MM.1S (cell line): ENCODE measurements at places on chromosomes 2 and 18.
A peak's percentile ranks its signal among the peaks of the same experiment; 100 is the strongest.

- DNase-seq, result peak; percentile 87
Observed at GRCh38 chr2:237752761-237753165, 45.8 kb upstream of the RBM44 start.

- DNase-seq, result no peak
Observed at GRCh38 chr2:3251946-3252345, 125.7 kb downstream of the EIPR1 start.

GRCh38 chr18:57621246-57621604 is 411 bp downstream of the NARS1 start:
- DNase-seq, result no peak

- no peak for DNase-seq
Observed at GRCh38 chr18:41905786-41906527, 49.1 kb upstream of the PIK3C3 start.

GRCh38 chr2:72261076-72261475 is 113.4 kb upstream of the CYP26B1 start:
- DNase-seq, result no peak

- DNase-seq, result no peak
Observed at GRCh38 chr18:434410-434809, 66.1 kb downstream of the COLEC12 start.

GRCh38 chr2:232982926-232983668 is 30.0 kb downstream of the NGEF start:
- no peak for DNase-seq

DNA sequence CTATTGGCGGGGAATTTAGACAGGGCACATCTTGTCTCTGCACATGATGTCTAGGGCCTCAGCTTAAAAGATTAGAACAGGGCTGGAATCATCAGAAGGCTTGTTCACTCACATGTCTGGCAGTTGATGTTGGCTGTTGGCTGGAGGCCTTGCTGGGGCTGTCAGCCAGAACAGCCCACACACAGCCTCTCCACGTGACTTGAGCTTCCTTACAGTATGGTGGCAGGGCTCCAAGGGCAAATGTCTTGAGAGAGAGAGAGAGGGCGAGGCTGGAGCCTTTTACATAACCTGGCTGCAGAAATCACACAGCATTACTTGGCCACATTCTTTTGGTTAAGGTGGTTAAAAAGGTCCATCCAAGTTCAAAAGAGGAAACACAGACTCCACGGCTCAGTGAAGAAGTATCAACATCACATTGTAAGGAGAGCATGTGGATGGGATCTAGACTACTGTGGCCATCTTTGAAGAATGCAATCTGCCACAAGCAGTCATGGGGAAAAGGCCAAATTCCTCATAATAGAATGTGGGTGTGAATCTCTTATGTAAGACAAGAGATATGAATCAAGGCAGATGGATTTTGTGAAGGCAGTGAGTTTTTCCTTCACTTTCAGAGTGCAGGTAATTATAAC is 30.4 kb downstream of the SRSF7 start:
- peak; percentile 45 for DNase-seq

GRCh38 chr2:152072011-152072410 is 26.8 kb downstream of the CACNB4 start:
- DNase-seq, result no peak

DNA sequence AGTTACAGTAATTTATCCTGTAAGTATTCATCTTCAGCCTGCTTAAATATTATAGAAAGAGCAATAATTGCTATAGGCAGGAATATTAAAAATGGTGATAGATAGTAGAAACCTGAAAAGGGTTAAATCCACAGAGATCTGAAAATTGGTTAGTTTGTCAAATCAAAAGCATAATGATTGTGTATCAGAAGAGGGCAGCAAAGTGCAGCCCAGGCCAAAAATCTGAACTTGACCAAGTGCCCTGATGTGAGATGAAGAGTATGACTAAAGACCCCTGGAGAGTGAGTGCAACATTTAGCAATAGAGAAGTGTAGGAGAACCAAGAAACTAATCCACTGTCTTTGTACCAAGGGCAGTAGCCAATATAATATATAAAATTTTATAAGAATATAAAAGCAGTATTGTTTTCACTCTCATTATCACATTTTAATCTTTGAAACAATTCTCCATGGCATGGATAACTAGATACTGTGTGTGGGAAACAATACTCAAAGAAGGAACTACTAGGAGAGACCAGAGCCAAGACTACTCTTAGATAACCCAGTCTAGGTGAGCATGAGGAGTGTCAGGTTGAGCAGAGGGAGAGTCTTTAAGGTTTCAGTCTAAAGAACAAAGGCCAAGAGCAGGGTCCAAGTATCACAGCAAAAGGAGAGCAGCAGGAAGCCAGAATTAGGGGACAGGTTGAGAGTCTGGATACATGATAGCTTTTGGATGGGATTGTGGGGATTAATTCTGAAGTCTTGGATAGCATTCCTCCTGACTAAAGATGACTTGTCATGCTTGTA is 148.7 kb downstream of the CALCRL start:
- peak; percentile 15 for DNase-seq

DNA sequence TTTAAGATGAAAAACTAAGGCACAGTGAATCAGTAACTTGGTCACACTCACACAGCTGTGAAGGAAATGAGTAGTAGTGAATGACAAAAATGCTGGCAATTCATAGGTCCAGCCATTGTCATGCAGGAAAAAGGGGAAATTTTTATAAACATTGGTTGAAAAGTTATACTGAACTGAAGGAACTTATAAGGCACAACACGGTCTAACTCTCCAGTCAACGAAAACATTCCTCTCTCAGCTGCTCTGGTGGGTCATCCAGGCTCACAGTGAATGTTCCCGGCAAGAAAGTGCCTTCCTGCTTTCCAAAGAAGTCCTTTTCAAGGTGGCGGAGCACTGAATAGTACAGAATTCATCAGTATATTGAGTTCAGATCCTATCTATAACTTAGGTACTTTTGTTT is 476.1 kb downstream of the DCC start:
- no peak for DNase-seq

DNA sequence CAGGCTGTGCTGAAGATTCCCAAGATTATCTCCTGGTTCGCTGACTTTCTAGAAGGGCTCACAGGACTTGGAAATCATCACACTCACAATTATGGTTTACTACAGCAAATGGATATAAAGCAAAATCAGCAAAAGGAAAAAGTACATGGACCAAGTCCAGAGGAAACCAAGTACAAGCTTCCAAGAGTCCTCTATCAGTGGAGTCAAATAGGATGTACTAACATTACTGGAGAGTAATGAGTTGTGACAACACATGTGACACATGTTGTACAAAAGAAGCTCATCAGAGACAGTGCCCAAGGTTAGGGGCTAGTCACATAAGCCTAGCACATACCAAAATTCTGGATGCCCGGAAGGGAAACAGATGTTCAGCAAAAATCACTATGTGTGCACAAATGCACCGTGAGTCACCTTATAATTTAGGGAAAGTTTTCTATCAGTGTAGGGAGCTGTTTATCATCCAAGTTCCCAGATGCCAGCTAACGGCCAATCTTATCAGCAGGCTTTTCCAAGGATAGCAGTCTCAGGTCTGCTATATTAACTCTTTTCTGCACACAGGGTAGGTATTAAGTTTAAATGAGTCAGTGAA is 9.5 kb downstream of the TMEM237 start:
- DNase-seq, result no peak

DNA sequence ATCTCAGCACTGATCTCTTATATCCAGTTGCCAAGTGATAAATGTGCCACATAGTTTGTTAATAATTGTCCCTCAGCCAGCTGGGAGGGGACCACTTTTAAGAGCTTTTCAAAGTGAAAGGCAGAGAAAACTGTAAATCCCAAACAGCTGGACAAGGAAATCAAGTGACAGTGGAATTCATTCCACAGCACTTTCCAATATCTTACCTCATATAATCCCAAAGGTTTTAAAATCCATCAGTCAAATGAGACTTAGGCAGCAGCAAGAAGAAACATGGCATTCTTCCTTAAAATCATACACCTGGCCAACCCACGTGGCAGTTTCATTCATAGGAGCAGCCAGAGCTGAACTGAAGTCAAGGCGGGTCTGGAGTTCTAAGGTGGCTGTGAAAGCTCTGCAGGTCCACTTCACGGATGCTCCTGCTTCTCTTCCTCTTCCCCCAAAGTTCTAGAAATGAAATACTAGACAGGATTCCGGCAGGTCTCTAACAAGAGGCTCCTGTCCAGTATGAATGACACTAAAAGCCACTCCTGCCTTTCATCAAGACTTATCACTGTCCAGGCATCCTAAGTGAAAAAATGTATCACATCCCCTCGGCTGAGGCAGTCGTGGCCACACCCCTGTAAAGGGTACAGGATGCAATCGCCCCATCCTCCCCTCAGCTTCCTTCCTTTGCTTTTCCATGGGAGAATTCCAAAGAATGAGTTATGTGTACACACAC is 190.4 kb upstream of the STK17B start:
- no peak for DNase-seq

DNA sequence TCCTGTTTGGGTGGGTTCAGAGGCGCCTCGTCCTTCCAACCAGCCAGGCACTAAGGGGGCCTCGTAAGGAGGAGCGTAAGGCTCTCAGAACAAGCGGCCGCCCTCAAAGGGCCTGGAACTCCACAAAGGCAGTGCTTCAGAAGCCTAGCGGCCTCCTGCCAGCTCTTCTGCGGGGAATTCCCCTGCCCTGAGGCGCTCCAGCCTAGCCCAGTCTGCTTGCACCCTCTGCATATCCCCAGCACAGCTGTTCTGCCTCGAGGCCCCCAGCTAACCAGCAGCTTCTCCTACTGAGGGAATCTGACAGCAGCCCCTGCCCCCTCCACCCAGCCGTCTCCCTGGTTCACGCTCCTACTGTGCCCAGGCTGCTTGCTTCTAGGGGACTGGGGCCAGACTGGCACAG is 265.9 kb downstream of the TFCP2L1 start:
- no peak for DNase-seq

DNA sequence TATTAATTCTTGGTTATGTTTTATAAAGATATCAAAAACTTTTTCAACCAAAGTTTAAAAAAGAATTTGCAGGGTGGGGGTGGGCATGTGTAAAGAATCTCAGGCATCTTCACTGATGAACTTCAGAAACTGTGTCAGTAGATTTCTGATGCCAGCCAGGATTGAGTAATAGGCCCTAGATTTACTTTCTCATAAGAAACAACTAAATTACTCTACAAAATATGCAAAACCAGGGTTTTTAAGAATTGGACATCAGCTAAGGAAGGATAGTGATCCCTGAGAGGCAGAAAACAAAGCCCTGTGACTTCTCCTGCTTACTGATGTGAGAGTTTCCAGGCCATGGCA is 11.9 kb upstream of the IL1R1 start:
- DNase-seq, result no peak

DNA sequence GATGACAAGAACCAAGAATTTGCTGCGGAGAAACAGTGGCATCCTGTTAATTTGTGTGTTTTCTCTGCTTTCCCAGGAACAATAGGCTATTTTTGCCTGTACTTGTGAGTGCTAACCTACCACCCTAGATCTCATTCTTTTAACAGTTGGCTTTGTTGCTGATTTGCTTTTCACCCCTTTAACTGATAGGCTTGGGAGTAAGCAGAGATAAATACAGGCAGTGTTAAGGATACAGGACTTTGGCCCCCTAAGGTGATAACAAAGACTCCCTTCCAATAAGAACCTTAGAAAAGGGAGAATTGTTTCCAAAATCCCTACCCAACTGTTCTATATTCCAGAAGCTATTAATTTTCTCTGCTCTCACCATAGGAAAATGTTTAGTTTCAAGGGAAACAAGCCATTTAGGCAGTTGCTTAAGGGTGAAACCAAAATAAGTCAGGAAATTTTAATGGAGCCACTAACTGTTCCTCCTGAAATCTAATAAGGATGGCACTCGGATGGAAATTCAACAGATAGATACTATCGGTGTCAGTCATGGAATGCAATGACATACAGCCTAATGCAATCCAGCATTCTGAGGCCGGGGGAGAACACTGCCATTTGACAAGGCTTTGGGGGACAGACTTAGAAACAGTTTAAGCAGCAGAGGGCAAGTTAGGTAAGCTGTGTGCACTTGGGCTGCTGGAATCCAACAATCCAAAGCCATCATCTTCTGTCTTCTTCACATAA is 238.8 kb downstream of the RNF152 start:
- DNase-seq, result no peak

DNA sequence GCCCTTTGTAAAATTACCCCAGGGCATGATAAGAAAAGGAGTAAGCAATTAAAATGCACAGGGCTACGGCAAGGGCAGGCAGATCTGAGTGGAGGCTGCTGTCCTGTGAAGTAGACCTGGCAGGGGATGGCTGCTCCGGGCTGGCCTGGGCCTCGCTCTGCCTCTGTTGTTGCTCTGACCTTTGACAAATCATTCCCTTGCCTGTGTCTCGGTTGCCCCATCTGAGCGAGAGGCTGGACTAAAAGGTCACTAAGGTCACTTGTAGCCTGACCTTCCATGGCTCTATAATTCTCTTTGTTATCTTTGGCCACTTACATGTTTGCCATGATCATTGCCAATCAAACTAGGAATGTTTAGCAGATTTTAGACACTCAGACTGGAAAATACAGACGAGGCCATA is 118.1 kb downstream of the KLHL29 start:
- DNase-seq, result no peak
